Cardiac muscle cell (in vitro differentiated cells and primary cell): ENCODE measurements at places on chromosomes 4 and X.

DNA sequence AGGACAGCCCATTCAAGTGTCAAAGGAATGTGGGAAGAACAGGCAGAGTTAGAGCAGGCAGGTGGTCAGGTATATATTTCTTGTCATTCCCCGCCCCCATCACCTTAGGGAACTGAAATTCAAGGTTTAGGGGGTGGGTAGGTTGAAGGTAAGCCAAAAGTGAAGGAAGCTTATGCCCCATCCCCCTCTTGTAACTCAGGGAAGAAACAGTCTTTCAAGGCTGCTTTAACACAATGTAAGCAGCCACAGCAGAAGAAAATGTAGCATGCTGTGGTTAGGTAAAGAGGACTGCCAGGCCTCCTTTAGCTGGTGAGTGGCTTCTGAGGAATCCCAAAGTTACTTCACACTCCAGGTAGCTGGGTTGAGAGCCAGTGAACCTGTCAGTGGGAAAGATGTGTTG, 122.3 kb downstream of the RS1 start:
- peak; percentile 1 for DNase-seq

- DNase-seq, result no peak
These were observed 319.0 kb downstream of the STK32B start for GRCh38 chr4:5370286-5370685.

DNA sequence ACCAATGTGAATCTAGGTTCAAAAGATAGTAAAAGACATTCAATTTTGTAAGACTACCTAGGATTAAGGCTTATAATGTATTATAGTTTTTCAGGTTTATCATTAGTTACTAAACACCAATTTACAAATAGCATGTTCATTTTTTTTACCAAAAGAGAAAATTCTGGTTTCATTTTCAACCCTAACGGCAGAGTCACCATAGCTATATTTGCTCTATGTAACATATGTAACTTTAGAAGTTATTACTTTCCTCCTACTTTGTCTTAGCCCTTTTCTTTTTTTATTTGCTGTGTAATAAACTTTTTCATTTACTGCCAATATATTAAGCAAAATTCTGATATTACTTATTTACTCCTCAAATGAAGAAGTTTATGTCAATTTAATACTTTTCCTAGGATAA, 639.6 kb downstream of the ARAP2 start:
- no peak for DNase-seq

GRCh38 chr4:143406523-143406922, 69.8 kb downstream of the GAB1 start:
- peak; percentile 80 for DNase-seq

DNA sequence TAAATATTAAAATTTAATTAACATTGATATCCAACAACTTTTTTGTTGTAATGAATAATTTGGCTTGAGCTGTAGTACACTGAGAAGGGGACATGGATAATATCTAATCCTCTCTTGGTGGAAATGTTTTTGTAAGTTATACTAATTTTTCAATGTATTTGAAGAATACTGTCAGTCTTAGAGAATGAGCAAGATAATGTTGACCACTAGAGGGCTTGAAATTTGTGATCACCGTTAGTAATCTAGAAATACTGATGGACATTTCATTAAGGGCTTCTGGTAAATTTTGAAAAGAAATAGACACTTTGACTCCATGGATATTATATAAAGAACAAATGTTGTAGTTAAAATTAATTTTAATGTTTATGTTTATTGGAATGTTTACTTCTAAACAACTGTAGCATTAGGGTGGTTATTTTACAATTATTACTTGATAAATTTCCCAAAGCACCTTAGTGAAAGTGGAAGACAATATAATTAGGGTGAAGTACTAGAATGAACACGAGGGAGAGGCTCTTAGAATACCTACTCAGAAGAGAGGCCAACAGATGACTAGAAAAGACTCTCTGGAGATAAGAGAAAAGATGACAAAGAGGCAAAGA, 20.0 kb upstream of the CAMK2D start:
- DNase-seq, result peak; percentile 38

GRCh38 chr4:152983774-152984411, 47.8 kb downstream of the FHDC1 start:
- no peak for DNase-seq

DNA sequence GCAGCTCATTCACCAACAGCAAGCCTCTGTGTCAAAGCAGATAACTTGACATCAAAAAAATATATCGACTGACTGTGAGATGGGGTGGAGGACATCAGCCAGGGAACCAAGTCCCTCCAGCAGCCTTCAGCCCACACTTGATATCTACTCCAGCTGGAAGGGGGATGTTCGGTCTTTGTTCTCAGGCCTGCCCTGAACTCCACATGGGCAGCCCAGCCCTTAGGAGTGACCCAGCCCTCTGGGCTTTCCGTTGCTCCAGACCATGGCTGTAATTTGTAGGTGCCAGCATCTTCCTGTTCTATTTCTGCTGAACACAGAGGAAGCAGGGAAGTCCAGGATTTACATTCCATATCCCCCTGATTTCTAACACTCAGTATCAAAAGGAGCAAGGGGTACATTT, 17.4 kb downstream of the RASL11B start:
- DNase-seq, result no peak

- peak; percentile 39 for DNase-seq
These were observed 136.0 kb downstream of the FAM53A start for GRCh38 chr4:1547856-1548826.

DNA sequence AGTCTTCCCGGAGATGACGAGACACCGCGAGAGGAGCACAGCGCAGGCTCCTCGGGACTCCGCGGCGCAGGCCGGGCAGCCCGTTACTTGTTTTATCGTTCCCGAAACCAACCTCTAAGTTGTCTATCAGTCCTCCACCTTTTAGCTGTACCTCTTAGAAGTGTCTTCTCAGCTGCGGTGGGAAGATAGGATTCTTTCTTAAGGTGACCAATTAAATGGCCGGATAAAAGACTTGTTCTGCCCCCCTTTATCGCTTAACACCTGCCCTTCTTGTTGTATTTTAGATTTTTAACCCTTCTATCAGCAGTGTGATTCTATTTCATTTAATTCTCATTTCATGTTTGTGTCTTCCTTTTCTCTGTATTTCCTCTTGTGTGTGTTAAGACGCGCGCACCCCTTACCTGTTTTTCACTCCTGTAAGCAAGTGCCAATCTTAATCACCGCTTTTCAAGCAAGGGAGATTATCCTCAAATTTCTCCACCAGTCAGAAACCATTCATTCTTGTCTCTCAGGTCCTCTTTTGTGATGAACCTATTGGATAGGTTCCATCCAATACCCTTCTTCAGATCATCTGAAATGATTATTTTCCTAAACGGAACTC, at the start of gene SLC9B2:
Gene SLC9B2, minus strand, starts transcription at position 15 of the 601 bp plus-strand sequence. CDS start 9,211 bp downstream, outside the sequence.
- DNase-seq, result no peak

- DNase-seq, result peak; percentile 84
These were observed 4.4 kb upstream of the CXorf38 start for GRCh38 chrX:40651620-40652223.

DNA sequence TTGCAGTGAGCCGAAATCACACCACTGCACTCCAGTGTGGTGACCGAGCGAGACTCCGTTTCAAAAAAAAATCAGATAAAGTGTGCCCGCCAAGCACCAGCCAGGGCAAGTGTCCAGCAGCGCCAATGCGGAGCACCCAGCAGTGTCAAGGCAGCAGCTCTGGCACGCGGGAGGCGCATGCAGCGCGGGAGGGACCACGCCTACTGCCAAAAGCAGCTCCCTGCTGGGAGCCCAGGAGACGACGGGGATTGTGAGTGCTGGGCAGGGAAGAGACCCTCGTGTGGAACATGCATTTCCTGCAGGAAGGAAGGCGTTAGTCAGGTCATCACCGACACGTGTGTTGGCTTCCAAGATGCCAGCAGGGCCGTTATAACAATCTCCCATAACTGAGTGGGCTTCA, 10.4 kb downstream of the FAM53A start:
- DNase-seq, result no peak

DNA sequence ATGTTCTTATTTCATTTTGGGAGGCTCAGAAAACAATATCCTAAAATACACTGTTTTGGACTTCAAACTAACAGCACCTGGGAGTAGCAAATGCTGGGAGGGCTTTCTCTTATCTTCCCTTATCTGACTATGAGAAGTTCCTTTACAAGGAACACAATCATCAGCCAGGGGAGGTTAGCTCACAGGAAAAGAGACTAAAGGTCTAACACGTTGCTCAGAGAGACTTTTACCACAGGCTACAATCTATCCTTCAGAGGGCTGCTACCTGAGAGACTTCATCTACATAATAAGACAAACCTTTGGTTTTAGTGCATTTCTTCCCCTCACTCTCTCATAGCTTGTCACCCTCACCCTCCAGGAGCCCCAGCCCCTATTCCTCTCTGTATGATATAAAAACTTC, 35.8 kb downstream of the MEPE start:
- no peak for DNase-seq

DNA sequence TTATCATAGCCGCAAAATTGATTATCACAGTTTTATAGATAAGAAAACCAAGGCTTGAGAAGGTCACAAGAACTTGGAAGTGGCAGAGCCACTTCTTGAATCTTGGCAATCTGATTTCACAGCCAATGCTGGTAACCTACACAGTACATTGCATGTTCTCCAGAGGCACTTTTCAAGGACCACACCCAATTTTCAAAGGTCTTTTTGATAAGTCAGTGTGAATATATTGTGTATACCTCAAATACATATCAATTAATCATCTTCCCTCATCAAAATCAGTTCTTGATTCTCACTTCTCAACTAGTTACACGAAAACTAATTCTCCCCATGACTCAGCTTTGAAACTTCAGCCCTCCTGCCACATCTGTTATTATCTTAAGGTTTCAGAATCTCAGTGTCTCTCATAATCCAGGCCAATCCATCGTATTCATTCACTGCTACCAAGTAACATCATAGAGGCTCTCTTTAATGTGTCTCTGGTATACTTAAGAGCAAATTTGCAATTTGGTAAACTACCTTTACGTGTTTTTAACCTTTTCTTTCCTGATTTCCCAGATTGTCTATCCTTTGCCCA, 16.8 kb downstream of the CAMK2D start:
- DNase-seq, result no peak

DNA sequence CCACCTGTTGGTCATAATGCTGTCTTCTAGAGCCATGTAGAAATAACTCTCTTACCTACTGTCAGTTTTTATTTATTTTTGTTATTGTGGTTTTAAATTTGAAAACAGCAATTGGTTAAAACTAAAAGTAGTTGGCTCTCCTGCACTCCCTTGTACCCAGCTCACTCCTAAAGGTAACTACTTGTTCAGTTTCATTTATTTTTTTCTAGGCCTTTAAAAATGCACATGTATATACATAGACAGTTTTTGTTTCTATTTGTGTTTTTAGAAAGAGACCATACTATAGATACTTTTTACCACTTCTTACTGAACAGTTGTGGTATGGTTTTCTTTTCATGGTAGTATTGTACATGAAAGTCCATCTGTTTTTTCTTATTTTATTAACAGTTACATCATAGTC, 16.8 kb downstream of the SMAD1 start:
- DNase-seq, result no peak

GRCh38 chrX:10146346-10146745, 10.4 kb upstream of the CLCN4 start:
- no peak for DNase-seq

DNA sequence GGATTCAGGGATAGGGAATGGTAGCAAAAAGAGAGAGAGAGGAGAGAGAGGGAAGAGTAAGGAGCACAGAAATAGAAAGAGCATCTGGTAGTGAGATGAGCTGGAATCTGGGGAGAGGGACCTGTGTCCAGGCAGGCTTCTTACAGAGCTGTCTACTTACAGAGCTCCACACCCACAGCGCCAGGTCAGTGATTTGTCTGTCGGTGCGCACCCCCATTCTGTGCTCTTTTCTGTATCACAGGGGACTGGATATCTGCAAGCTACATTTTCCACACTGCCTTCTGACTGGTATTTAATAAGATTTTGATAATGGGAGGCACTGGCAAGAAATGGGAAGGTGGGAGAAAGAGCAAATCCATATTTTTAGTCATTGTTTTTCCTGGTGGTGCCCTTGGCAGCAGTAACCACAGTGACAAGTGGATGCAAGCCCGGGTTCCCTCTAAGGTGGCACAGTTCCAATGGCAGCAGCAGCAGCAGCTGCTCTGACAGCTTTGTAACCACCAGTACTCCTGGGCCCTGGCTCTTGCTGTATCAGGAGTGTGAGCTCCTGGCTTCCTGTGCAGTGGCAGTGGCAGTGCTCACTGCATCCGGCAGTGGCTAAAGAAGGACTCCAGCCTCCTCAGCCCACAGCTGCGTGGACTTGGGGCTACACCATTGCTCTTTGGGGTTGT, 300.5 kb downstream of the TRIML1 start:
- DNase-seq, result peak; percentile 41

- DNase-seq, result no peak
These were observed 214.0 kb downstream of the APBB2 start for GRCh38 chr4:41000356-41000755.

- DNase-seq, result no peak
These were observed 224.6 kb downstream of the SPRY1 start for GRCh38 chr4:123621072-123621705.

DNA sequence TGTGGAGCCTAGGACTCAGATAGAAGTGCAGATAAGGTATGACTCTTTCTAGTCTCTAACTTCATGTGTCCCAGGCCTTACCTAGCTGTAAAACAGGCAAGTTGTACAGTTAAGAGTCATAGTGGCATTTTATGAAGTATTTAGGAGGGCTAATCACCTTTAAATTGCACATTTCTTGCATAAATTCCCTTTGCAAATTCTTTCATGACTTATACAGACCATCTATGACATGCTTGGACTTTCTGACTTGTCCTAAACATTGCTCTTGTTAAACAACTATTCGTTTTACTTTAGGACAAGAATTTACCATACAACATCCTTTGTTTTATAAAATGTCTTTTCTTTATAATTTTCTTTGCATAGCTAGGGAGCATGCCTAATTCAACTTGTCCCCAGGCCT, 7.8 kb upstream of the RRAGB start:
- DNase-seq, result no peak

DNA sequence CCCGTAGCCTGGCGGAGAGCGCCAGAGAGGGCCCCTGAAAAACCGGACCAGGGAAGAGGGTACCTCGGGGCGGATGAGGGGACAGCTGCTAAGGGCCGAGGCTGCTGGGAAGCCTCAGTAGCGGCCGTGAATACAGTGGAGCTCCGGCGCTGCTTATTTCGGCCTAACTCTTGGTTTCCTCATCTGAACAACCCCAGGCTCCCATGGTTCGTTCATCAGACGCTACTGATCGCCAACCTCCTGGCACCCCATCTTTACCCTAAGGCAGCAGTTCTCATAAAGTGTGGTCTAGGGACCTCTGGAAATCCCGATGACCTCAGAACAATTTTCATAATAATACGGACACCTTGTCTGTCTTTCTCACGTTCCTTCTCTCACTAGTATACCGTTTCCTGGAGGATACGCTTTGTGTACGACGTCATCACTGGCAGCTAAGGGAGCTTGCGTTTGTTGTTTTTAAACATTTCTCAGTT, 645 bp upstream of the RAB28 start:
- no peak for DNase-seq

GRCh38 chrX:102934624-102935023, 2.4 kb upstream of the RAB40AL start:
- no peak for DNase-seq

- no peak for DNase-seq
These were observed 326.0 kb downstream of the FBXW7 start for GRCh38 chr4:152209772-152210493.

- no peak for DNase-seq
These were observed 102.9 kb downstream of the CLCN4 start for GRCh38 chrX:10259716-10260115.

GRCh38 chr4:127548990-127549925, 83.5 kb upstream of the INTU start:
- peak; percentile 1 for DNase-seq

- no peak for DNase-seq
These were observed 53.4 kb downstream of the GRXCR1 start for GRCh38 chr4:42945874-42946273.
